Germinal center (tissue), 1 donor: ENCODE measurements at places on chromosomes 1 and 21.
A peak's percentile ranks its signal among the peaks of the same experiment; 100 is the strongest.

DNA sequence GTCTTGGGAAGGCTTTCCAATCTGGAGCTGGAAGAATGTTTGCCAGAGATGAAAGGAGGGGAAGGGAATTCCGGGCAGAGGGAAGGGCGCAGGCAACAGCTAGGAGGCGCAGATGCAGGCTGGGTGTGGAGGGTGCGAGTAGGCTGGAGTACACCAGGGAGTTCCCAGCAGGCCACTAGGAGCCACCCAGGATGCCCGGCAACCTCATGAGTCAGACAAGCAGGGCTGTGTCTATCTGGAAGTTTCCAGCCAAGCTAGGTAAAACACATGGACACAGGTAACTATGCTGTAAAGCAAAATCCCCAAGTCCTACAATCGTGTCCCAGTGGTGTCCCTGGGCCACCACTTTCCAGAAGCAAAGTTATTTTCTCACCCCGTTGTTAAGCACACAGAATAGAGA, 990 bp upstream of the NBL1 start:
- no peak for DNase-seq

DNA sequence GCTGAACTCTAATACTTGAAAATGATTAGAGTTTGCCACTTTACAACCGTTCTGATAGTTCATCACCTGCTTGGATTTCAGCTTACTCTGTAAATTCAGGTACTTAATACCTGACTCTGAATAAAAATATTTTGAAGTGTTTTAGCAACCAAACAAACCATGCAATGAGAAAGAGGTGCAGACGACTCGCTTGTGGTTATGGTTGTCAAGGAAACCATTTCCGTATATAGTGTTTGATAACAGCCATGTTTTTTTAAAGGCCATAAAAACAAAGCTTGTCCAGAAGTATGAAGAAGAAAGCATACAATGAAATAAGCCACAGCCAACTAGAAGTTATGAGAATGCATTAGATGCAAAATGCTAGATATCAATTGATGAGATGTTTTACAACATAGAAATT, 167.2 kb upstream of the HMCN1 start:
- DNase-seq: peak; percentile 45

GRCh38 chr1:192986110-192986747, 72.9 kb downstream of the UCHL5 start:
- DNase-seq: no peak

GRCh38 chr1:31701091-31701736, 2.6 kb downstream of the COL16A1 start:
- no peak for DNase-seq

GRCh38 chr21:43794311-43794710, 4.9 kb downstream of the RRP1 start:
- DNase-seq: no peak

GRCh38 chr1:32393832-32394140, 455 bp downstream of the BSDC1 start:
- DNase-seq: peak; percentile 48

DNA sequence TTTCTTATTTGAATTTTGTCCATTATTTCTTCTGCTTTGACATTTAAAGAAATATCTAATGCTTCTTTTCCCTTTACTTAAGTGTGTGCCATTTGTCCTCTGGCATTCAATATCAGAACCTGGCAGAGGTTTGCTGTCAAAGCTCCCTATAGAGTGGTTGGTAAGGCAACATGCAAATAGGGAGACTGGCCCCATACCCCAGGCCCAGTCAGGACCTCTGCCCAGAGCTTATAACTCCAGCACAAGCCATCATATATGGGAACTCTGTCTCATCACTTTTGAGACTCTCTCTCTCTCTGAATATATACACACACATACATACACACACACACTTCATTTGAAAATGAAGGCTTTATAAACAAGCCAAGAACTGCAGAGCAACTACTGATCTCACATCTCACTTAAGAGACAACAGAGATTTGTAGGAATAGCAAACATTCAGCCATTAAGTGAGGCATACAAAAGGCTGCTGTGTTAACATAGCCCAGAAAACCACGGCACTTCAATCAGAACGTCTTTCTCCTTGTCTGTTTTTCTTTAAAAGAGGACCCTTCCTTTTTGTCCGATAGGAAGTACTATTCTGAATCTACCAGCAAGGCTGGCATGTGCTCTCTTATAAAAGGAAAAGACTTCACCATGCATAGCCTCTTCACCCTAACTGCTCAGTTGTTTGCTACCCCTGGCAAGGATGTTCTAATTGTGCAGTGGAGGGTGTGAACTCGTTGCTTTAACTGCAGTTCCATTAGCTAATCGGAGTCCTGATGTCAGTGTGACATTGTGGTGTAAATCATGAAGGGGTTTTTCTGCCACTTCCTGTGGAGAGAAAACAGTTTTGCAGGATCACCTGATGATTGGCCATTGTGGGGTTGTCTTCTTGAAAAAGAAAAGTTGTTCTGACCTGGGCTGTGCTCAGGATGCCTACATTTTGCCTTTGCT, 101.7 kb downstream of the NR5A2 start:
- DNase-seq: no peak

DNA sequence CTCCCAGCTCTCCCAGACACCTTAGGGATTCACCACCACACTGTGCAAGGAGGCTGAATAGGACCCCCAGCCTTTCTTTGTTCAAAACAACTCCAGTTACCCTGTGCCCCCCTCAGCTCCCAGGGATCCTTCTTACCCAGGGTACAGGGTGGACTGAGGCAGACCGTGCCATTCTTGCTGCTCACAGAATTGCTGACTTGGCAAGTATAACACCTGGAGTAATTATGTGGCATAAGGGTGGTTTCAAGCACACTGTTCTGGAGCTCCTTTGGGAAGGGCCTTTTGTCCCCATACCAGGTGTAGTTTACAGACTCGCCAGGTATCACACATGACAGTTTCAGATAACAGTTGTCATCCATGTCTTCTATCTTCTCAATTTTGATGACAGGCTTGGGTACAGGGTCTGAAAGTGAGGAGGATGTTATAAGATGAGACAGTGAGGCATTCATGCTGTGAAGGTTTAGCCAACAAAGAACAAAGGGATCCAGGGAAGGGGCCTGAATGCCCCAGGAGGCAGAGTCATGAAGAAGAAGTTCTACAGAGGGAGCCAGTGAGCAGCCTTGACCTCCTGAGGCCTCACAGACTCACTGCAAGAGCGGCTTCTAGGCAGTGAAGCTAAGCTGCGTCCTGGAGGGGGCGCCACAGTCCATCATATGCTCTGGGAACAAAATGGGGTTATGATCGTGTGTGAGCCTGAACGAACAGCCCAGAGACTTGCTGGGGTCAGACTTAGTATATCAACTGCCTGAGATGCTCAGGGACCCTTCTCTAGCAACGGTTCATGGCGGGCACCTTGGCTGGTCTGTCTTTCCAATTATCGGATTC, 30.3 kb downstream of the CD48 start:
- DNase-seq: peak; percentile 75

DNA sequence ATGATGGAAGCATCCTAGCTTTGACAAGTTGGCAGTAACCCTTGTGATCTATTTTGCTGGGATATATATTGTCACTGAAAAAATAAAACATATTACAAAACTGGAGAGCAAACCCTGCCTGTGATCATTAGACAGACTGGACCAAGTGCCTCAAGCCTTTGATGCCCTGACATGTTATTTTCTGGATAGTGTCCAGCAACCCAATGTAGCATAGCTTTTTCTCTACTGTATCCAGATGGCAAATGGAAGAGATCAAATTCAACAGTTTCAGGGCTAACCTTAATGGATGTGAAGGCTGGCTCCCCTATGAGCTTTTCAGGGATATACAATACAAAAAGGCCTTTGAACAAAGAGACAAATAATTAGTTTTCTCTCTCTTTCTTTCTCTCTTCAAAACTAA, 25.1 kb downstream of the WARS2 start:
- DNase-seq: no peak

- DNase-seq: no peak
These were observed 60.2 kb upstream of the CFAP126 start for GRCh38 chr1:161427733-161428516.

DNA sequence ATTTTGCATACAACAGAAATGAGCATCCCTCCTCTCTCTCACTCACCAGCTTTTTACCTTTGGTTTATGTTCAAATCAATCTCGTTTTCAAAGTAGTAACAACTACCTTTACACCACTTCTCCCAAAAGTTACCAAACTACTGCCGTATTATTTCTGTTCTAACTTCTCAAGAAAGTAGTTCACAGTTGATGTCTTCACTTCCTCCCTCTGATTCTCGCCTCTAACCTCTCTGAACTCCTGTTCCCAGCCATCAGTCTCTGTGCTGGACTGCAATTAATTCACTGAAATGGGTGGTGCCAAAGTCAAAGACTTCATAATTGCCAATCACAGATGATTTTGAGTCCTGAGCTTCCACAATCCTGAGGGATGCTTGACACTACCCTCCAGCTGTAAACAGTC, 54.0 kb downstream of the ZNF281 start:
- DNase-seq: no peak

GRCh38 chr1:68173936-68174737, 58.2 kb downstream of the WLS start:
- no peak for DNase-seq

DNA sequence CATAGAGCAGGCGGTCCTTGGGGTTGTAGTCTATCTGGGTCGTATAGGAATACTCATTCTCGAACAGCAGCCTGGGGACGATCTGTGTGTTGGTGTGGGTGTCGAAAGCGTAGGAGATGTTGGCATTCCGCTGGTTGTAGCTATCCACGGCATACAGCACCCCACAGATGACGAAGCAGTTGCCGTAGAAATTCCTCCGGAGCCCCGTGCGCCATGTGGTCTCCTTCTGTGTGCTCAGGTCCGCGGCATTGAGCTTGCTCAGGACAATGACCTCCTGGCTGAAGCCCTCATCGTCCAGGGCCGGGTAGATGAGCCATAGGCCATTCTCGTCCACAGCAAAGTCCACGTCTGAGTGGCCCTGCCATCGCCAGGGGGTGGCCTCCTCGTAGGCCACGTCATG, 39.9 kb downstream of the OLFML2B start:
- DNase-seq: no peak

- no peak for DNase-seq
These were observed 5.5 kb downstream of the RCC2 start for GRCh38 chr1:17434016-17434415.

DNA sequence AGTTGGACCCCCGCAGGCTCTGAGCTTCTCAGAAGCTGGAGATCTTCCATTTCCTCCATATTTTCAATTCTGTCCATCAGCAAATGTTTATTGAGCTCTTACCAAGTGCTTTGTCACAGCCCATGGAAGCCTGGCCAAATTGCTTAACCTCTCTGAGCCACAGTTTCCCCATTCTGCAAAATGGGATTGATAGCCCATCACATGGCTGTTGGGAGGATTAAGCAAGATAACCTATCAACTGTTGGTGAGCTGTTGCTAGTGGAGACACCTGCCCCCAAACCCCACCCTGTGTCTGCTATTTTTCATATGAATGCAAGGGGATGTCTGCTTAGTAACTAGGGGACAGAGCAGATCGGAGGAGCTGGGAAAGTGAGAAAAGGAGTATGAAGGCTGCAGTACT, 38.3 kb downstream of the CD34 start:
- DNase-seq: no peak

DNA sequence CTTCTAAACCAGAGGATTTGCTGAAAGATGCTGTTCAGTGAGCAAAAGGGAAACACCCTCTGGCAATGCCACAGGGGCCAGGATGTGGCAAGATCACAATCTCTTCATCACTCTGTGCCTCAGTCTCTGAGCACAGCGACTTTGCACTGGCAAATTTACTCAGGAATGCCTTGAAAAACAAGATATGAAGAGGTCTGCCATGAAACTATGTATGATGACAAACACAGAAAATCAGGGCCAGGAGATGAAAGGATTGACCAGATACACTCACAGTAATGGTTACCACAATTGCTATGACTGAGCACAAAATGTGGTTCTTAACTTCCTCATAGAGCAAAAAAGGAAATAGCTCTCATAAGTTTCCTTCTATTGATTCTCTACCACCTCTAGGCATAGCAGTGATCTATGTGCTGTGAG, 5.8 kb downstream of the TTC13 start:
- no peak for DNase-seq

DNA sequence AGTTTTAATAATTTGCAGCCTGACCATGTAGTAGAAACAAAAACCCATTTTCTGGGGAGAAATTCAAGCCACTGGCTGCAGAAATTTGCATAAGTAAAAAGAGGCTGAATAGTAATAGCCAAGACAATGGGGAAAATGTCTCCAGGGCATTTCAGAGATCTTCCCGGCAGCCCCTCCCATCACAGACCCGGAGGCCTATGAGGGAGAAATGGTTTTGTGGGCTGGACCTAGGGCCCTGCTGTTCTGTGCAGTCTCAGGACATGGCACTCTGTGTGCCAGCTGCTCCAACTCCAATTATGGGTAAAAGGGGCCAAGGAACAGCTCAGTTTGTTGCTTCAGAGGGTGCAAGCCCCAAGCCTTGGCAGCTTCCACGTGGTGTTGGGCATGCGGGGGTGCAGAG, 39.7 kb upstream of the FNBP1L start:
- no peak for DNase-seq

DNA sequence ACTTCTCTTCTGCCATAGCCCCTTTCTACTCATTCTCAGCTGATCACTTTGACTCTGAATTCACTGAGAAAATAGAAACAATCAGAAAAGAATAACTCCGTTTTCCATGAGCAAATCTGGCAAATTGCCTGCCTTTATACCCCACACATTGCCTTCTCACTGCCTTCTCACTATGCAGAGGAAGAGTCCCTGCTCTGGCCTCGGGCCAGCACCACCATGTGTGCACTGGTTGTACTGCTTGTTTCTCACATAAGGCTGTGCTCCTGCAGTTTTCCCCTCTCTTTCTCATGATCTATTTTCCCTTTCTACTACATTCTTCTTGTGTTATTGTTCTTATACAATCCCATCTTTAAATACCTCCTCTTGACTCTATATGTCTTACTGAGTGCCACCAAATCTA, 2.3 kb upstream of the HMGCS2 start:
- no peak for DNase-seq

DNA sequence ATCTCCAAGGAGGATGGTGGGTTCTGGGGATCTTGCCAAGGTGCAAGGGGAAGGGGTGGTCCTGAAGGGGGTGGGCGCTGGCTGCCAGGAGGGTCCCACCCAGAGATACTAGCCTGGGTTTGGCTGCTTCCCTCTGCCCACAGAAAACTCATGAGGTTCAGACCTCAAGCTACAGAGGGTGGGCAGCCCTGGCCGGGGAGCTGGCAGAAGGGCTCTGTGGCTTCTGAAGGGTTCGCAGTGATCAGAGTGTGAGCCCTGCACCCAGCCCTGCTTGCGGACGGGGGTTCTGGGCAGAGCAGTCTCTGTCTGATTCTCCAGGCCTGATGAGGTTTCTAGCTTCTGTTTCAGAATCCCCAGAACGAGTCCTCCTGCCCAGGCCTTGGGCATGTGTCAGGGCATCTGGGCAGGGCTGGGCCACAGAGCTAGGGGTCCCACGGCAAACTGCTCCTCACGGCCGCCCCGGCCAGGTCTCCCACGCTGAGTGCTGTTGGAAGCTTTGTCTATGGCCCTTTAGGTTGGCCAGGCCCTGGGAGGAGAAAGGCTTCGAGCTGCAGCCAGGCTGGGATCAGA, 635 bp upstream of the MMEL1 start:
- no peak for DNase-seq

GRCh38 chr1:64172458-64172983, 30.9 kb upstream of the UBE2U start:
- no peak for DNase-seq

- DNase-seq: no peak
These were observed 90.0 kb downstream of the GLUL start for GRCh38 chr1:182301467-182302198.
